ENCODE measurements at places on chromosomes 5 and 9.
A peak's percentile ranks its signal among the peaks of the same experiment; 100 is the strongest.

GRCh38 chr9:12516573-12516972, 176.6 kb upstream of the TYRP1 start:
- no peak for DNase-seq

- DNase-seq, result no peak
Observed at GRCh38 chr5:158207733-158208132, 348.8 kb upstream of the CLINT1 start.

DNA sequence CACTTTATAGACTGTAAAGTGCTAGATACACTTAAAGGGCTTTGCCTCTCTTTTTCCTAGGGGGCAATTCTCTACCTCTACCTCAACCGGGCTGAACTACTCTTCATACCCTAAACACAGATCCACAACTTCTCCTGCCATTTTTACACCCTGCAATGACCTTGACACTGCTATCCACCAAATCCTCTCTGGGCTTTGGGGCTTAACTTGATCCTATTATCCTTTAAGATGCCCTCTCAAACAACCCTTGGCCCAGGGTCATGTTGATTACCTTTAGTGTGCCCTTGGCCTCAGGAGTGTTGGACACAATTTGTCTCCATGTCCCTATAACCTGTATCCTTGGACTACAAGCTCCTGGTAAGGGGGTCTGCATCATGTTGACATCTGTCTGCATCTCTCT, 19.5 kb downstream of the ANXA6 start:
- no peak for DNase-seq

GRCh38 chr9:96450613-96451528, 902 bp downstream of the HABP4 start:
- DNase-seq, result peak; percentile 37

- no peak for DNase-seq
Observed at GRCh38 chr5:4929092-4929655, 211.0 kb upstream of the ADAMTS16 start.

GRCh38 chr9:130219661-130220096, 45.9 kb upstream of the HMCN2 start:
- no peak for DNase-seq

- DNase-seq, result no peak
Observed at GRCh38 chr5:33611877-33612276, 171.1 kb downstream of the TARS1 start.

GRCh38 chr9:130927995-130928900, 10.8 kb downstream of the FIBCD1 start:
- DNase-seq, result no peak

GRCh38 chr5:56617998-56618397, 197.4 kb upstream of the MAP3K1 start:
- no peak for DNase-seq

All from CD4-positive, alpha-beta T cell treated with Interferon alpha-2 for 1 hour (primary cell).